ENCODE measurements at places on chromosomes 1 and 21.
A peak's percentile ranks its signal among the peaks of the same experiment; 100 is the strongest.

GRCh38 chr1:63704443-63704842 lies 69.4 kb upstream of the ROR1 start:
- no peak for DNase-seq

- DNase-seq: no peak
These were observed 6.3 kb downstream of the ZMPSTE24 start for GRCh38 chr1:40264354-40264781.

GRCh38 chr1:236302941-236303340 lies 21.2 kb upstream of the ERO1B start:
- DNase-seq: no peak

GRCh38 chr21:31656199-31657095 lies 3.0 kb upstream of the SOD1 start:
- no peak for DNase-seq

DNA sequence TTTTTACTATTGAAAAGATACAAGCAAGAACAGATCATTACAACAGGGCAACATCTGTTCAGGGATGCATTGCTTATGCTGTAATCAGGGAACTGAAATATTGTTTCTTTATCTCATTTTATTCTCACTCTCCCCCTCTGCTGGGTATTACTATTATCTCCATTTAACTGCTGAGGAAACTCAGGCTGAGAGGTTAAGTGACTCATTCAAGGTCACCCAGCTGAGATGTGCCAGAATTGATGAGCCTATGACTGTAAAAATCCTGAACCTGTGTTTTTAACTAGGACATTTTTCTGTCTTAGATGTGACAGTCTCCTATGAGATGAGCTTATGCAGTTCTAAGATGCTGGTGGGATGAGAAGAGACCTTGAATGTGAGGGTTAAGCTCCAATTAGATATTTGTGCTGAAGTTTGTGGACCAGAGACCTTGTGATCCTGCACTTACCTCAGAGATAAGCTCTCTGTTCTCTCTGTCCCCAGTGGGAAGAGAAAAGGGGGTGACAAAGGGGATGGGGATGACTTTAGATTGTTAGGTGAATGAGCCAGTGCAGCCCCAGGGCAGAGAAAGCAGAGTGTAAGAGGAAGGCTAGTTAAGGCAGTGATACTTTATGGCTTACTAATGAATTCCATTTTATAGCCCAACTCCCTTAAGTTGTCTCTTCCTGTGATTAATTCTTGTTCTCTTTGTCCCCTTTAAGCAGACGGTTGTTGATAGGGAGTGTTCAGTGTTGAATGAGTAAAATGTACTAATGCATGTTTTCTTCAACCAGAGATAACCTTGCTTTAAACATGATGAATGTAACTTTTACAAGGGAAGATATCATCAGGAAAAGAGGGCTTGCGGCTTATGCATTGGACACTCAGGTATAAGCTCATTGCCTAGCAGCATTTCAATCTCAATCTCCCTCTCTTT lies 111.4 kb downstream of the HLX start:
- peak; percentile 28 for DNase-seq

GRCh38 chr1:222068937-222069336 lies 327.0 kb upstream of the DUSP10 start:
- no peak for DNase-seq

- DNase-seq: peak; percentile 14
These were observed 18.5 kb downstream of the PLA2G2D start for GRCh38 chr1:20100632-20101355.

DNA sequence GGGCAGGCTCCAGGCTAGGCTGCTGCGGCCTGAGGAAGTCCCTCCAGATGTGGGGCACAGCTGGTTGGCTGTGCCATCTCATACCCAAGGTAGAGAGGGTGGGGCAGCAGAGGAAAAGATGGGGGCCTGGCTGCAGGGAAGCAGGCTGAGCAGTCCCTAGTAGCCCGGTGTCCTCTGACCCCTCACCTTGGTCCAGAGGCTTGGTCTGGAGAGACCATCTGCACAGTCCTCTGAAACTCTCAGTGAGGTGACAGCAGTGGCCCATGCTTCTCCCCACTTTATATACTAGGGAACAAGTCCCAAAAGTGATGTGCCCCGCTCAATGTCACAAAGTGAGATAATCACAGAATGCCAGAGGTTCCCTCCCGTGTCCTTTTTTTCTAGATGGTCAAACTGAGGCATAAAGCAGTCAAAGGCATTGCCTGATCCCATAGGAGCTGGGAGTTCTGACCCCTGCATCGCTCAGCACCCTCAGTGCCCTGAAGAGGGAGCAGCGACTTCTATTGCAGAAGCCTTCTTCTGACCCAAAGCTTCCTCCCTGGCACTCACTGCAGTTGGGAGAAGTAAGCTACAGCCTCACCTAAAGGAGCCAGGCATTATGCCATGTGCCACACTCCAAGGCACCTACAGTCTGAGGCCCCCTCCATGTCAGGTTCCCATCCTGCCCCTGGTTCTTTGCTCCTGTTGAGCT lies 45.5 kb downstream of the TRABD2B start:
- DNase-seq: no peak

GRCh38 chr1:12314333-12314903 lies 84.6 kb downstream of the VPS13D start:
- DNase-seq: no peak

GRCh38 chr1:3453891-3454810 lies at the start of gene ARHGEF16:
Gene ARHGEF16 (plus strand): TSS chr1:3454665. CDS start chr1:3463085, 8,420 bp downstream.
- DNase-seq: no peak

DNA sequence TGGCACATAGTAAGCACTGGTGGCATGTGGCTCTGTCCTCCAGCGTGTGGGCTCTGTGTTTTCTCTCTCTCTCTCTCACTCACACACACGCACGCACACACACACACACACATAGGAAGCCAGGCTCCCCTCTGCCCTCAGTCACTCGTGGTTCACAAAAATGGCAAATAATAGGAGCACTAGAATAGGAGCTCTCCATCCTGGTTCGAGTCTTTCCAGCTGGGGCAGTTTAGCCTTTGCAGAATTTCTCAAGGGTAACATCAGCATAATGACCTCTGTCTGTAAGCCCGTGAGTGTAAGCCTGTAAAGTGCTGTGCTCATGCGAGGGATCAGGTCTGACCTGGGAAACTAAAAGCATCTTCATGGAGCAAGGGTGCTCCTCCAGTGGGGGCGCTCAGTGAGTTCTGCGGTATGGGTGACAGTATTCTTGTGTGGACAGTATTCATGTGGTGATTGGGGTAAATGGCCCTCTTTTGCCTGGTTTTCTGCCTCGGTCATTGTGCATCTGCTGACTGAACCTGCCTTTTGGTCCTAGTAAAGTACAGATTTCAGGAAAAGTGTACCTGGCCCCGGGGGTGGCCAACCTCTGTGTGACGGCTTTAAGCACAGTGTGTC lies 842 bp upstream of the ZC3H12A start:
- no peak for DNase-seq

DNA sequence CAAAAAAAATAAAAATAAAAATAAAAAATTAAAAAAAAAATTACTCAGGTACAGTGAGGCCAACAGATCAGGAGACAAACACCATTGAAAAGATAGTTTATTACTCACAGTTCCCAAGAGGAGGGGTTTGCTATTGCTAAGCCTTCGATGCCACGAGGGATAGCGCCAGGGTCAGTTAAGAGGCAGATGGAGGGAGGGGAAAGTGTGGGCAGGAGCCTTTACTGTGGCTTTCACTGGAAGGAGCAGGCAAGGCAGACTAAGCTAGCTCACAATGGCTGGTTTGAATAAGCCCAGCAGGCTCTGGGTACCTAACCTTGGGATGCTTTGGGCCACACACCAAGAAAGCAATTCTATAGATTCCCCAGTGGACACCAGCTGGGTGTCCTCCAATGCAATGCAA lies 12.7 kb upstream of the RNF187 start:
- DNase-seq: no peak

GRCh38 chr1:86218859-86219258 lies 62.3 kb upstream of the COL24A1 start:
- DNase-seq: no peak

- no peak for DNase-seq
These were observed 28.3 kb downstream of the TMPRSS2 start for GRCh38 chr21:41479686-41480085.

- no peak for DNase-seq
These were observed 41.8 kb downstream of the RUNX1 start for GRCh38 chr21:35007348-35007747.

GRCh38 chr1:2452201-2452931 lies 23.7 kb upstream of the PLCH2 start:
- DNase-seq: no peak

DNA sequence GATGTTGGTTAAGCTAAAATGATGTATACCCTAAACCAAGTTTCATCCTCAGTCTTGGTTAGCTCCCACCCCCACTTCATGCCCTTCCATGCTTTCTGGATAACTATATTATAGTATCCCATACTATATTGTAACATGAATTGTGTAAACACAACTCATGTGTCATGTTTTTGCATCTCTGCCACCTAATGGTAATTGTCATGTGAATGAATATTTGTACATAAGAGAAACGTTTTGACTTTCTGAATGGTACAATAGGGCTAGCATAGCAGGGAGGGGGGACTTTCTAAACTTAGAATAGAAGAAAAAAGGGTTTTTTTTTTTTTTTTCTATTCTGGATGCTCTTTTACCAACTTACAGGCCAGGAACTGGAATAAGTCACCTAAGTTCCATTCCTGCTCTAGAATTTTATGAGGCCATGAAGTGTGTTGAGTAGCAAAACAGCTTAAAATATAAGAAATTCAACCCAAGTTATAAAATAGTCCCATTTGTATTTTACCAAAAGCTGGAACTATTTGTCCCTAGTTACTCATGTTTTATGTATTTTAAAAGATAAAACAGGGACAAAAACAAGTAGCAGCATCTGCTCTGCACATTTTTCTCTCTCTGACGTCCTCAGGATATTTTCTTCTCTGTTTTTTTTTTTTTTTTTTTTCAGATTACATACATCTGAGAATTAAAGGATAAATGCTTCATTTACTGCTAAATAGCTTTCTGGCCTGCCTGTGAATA lies 77.4 kb downstream of the HLX start:
- no peak for DNase-seq

GRCh38 chr1:37037690-37038089 lies 3.4 kb upstream of the GRIK3 start:
- DNase-seq: no peak

GRCh38 chr1:163535807-163536206 lies 214.1 kb downstream of the NUF2 start:
- DNase-seq: peak; percentile 17

DNA sequence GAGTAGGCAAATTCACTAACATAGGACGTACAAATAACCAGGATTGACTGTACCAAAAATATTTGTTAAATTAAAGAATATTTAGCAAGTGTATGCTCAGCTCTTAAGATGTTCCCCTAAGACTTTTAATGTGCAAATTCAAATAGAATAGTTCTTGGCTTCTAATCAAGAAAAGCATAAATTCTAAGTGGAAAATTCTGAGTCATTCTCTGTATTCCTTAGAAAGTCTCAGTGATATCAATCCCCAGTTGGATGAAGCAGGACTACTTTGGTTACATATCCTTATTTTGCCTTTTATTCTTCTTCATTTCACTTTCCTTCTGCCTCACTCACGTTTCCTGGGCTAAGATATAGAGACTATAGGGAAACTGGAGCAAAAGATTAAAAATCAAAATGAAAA lies 130.2 kb downstream of the IFI44 start:
- peak; percentile 11 for DNase-seq

- no peak for DNase-seq
These were observed 39.4 kb upstream of the BCL10 start for GRCh38 chr1:85315789-85316188.

GRCh38 chr1:10415211-10415930 lies 14.9 kb upstream of the CENPS start:
- DNase-seq: no peak

All from non-pigmented ciliary epithelial cell (primary cell).